Hippocampal formation (tissue), 2 donors: ENCODE measurements at places on chromosomes 16 and 17.

DNA sequence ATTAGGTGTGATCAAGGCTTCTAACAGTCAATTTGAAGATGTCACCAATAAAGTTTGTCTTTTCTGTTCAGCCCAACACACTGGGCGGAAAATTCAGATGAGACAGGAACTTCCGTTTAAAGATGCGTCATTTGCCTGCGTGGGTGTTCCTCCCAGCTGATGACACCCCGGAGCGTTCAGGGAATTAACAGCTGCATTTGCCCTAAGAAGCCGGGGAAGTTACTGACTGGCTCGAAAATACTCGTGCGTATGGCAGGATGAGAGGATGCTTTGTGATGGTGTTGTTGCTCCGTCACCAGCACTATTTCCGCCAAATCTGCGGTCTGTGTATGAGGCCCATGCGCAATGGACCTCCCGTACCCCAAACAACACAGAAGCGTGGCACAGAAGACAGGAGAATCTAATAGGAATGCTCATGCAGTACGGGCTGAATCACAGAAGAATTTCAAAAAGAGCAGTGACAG, 11.9 kb upstream of the PVALEF start:
- DNase-seq, result peak; percentile 67

DNA sequence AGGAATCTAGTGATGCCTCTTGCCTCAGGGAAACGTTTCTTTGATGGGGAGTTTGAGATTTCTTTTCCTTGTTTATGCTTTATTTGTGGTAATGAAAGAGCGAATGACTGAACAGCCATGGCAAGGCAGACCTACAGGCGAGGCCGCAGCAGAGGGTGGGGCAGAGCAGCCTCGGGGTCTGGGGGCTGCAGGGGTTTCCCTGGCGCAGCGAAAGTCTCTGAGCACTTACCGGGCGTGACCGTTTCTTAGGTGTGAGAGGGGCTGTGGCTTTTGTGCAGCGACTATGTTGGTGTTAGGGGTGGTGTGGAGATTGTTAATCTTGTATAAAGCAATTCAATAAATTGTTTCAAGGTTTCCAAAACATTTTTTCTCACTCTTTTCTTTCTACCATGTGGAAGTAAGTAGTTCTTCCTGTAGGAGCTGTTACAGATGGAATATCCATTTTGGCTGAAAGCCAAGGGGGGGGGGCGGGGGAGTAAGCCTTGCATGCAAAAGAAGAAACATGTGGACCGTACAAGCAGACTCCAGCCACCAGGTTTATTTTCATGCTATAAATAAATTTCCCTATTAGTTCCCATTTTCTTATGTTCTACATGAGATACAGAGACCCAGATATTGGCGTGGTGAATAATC, 34.8 kb downstream of the UBN1 start:
- no peak for DNase-seq

DNA sequence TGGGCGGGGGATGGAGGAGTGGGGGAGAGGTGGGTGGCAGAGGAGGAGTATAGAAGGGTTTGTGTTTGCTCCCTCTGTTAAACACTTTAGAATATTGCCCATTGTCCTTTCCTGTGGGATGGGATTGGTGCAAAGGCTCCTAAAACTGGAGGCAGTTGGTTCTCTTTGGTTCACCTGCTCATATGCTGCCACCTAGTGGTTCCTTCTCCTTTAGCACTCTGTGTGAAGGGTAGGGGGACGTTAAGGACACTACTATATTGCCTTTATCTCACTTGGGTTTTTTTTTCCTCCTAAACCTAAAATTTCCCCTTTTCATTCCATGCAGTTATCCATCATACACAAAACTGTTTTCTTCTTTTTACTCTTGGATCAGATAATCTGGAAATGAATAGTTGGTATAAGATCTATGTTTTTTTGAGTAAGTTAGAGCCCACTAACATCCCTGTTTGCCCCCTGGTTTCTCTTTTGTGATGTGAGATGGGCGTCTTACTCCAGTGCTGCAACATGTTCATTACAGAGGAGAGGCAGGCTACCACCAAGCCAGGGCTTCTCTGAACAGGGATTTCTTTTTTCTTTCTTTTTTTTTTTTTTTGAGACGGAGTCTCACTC, 23.8 kb downstream of the SNX11 start:
- DNase-seq, result peak; percentile 39

DNA sequence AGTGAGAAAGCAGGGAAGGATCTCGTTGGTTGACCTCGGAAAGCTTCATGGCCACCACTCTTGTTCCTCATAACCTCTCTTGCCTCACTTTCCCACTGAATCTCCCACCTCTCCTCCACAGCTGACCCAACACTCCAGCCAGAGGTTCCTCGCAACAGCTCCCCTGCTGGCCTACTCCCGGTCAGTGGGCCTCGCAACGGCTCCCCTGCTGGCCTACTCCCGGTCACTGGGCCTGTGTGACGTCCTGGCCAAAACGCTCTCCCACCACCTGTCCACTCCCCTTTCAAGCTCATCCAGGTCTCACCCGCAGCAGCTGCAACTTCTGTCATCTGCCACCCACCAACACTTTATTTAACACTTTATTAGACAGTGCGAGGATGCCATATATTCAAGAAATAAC, 149.1 kb downstream of the VPS53 start:
- no peak for DNase-seq

DNA sequence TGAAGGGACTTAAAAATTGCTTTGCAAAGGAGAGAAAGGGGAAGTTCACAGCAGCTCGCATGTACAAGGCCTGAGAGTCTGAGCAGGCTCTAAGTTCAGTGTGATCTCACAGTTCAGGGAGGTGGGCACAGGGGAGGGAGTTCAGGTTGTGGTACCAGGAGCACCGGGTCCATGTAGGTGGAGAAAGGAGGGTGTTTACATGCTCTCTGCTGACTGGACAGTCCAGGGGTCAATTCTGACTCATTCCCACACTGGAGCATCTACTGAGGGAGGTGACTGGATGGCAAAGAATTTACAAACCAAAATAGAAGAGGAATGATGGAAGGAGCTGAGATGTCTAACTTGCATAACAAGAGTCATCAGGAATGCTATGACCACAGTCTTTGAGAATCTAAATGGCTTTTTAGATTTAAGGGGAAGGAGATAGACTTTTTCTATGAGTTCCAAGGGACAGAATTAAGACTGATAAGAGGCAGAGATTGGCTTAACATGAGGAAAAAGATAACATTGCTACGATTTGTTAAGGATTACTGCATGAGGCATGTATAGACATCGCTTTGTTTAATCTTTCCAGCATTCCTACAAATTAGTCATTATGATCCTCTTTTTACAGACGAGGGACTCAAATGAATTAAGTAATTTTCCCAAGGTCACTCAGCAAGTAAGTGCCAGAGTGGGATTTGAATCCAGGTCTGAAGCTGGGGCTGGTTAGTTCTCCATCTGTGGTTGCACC, 29.9 kb downstream of the MIS12 start:
- no peak for DNase-seq

DNA sequence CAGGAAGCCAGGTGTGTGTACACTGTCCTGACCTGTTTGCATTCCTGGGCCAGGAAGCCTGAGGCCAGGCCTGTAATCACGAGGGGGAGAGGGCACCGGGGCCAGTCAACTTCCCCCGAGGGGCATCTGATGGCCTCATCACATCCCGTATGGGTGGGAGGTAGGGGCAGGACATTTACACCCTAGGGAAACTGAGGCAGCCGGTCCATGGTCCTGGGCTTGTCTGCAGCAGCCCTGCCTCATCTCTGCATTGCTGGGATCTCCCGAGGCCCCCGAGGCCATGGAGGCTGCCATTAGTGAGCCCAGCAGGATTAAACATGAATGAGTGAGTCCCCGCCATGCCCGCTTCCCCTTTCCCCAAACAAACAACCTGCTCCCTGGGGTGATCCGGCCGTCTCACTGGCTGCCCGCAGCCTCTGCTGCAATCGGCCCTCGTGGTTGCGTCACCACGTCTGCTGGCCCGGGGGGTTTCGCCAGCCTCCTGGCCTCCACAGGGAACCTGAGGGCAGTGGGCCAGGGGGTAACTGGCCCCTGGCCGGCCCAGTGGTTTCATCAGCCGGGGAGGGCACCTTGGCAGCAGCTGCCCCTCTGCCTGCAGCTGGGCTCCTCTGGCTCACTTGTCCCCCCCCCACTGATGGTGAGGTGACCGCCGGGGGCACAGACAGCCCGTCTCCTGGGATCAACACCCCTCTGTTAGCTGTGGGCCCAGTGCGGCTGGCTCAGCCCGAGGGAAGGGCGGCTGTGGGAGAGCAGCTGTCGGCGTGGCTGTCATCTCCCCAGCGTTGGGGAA, 88.3 kb upstream of the GSE1 start:
- DNase-seq, result peak; percentile 31

DNA sequence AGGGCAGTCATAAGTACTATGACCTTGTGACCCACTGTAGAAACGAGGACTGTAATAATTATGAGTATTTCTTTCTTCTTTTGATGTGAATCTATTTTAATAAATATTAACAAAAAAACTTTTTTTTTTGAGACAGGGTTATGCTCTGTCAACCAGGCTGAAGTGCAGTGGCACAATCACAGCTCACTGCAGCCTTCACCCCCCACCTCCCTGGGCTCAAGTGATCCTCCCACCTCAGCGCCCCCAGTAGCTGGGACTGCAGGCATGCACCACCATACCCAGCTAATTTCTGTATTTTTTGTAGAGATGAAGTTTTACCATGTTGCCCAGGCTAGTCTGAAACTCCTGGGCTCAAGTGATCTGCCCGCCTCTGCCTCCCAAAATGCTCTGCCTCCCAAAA, 32.6 kb downstream of the SCPEP1 start:
- no peak for DNase-seq

GRCh38 chr16:65600046-65600445, 478.2 kb upstream of the CDH11 start:
- no peak for DNase-seq

GRCh38 chr16:1647856-1648255, 30.2 kb upstream of the JPT2 start:
- DNase-seq, result no peak
